ENCODE measurements at places on chromosomes 16 and 17.

DNA sequence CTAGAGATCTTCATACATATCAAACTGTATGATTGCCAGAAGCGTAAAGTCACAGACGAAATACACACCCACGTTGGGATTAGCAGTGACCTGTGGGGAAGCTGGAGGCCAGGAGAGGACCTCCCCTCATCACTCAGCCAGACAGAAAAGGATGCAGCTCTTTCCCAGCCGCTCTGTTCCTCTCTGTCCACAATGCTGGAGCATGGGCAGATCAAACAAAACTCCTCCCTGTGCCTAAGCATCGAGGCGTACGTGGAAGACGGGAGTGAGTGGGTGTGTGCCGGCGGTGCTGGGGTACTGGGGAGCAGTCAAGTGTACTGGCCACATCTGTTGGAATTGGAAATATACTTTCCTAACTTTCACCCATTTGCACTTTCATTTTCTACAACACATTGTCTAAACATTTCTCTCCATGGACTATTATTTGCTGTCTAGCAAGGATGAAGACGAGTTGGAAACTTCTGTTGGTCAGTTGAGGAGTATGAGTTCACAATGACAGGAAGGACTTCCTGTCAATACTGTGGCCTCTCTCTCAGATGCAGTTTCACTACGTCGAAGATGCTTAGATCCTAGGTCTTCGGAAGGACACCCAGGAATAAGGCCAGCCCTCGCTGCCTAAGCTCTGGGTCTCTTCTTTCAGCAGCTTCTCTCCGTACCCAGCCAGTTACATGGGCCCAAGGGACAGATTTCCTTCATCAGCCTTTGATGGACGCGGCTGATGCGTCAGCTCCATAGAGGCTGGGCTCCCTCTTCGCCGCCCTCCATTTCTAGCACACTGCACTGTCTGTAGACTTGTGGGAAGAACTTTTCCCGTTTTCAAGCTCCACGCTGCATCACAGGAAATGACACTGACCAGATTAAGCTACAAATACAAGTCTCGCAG lies 30.6 kb upstream of the ENDOV start:
- DNase-seq, result no peak

DNA sequence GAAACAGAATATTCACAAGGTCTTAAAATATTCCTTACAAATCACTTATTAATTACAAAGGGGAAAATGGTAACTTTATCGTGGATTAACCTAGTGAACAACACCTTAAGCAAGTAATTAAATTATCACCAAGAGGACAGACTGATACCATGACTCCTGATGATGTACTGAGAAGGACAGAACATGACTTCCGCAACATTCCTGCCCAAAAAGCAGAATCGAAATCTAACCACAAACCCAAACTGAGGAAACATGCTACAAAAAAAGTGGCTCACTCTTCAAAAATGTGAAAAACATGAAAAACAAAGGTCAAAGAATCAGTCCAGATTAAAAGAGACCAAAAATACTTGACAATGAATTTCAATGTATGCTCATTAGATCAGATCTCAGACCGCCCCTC lies 151.5 kb downstream of the AATF start:
- peak; percentile 40 for DNase-seq

DNA sequence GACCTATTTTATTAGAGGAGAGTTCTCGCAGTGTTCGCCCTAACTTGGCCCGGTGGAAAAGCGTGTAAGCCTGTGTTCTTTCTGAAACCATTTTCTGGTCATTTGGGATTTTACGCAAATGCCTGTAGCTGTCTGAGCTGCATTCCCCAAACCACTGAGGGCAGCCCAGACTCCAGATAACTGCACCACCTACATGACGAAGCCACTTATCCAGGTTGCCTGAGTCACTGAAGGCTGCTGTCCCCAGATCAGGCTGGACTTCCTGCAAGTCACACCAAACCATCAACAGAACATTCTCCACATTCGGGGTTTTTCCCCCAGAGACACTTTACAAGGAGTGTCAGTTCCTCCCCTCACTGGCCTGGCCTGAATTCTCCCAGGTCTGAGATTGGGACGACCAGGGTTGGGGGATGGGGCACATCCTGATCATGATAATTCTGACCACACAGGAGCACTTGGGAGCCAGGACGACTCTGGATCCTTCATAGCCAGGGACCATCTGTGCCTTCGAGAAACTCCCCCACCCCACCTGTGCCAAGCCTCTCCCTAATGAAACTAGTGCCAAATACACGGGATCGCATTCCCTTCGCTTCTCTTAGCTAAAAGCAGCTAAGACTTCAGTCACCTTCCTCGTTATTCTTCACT lies 2.3 kb downstream of the RPRML start:
- DNase-seq, result no peak

DNA sequence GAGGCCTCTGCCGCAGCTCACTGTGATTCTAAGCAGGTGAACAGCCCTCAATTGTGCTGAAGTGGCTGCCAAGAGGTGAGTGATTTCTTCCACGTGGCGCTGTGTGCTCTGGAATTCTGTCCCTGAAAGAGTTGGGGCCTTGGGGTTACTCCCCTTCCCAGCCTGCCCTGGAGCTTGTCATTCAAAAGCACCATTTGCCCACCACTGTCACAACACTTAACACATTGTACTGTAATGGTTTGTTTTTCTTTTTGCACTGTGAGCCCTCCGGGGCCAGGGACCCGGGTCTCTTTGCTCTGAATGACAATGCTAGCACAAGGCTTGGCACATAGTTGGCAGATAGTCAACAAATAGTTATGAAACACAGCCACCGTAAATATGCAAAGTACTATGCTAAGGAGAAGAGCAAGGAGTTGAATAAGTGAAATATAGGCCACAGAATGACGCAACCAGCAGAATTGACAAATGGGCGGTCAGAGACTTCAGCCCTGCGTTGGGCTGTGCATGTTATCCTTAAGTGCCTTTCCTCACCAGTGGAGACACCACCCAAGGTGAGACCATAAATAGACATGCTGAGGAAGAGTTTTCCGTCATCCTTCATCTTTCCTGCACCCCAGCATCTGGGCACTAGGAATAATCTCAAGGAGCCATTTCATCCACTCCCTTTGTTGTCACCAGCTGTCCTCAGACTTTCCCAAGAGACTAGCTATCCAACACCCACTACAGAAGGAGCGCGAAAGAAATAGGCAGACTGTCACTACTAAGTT lies 112.0 kb upstream of the DNAH9 start:
- DNase-seq, result no peak

GRCh38 chr16:78179666-78180065 lies 80.2 kb downstream of the WWOX start:
- no peak for DNase-seq

DNA sequence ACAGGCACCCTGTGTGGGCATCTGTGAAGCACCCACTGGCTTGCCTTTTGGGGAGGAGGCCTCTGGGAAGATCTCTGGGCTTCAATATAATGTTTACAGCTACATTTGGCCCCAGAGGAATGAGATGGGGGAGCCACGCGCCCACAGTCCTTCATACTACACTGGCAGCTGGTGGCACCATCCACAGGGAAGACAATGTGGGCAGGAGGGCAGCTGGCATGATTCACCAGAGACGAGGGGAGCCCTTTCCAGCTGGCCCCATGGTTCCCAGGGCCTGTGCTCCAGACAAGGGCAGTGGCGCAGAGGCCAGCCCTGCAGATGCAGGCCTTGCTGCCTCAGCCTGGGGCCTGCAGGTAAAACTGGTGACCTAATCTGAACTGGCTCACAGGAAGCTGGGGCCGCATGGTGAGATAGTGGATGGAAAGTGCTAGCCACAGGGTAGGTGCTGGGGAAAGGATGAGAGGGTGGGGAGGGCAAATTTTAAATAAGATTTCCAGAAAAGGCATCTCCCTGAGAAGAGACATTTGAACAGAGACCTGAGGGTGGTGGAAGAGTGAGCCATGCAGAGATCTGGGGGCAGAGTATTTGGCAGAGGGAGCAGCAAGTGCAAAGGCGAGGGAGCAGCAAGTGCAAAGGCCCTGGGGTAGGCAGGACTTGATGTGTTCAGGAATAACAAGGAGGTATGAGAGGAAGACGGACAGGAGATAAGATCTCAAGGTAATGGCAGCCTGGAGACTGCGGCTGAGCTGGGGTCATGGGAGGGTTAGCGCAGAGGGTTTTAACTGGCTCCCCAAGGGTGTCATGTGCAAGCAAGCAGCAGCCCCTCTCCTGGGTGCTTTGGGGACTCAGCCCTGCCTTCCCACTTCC lies 12.1 kb upstream of the KCNJ12 start:
- DNase-seq, result no peak

GRCh38 chr17:75530837-75531720 lies 5.6 kb downstream of the LLGL2 start:
- no peak for DNase-seq

- DNase-seq, result peak; percentile 39
These were observed 2.2 kb upstream of the SLC12A3 start for GRCh38 chr16:56862776-56863175.

DNA sequence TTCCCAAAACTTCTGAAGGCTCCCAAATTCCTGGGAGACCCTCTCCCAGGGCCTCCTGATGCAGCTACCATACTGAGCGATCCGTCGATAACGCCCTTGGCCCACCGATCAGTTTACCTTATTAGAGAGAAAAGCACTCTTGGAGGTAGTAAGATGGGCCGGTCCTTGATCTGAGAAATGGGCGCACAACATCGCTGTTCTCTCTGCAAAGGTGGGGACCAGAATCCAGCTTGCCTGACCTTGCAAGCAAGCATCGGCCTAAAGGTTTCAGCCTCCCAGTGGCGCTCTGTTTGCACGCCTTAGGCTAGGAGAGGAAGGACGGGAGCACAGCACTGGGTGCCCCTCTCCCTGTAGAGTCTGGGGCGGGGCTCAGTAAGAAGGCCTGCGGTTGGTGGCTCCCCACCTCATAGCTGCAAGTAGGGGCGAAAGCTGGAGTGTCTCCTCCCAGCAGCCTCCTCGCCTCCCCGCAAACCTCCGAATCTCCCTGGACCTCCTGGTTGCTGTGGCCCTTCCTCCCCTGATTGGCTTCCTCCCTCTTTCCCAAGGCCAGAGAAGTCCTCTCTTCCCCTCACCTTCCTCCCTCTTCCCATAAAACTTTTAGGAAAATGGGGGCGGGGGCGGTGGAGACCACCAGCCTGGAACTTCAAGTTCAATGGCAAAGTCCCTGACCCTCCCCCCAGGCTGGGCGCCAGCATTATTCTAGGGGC lies at the start of gene PRAC1:
Gene PRAC1 (minus strand): TSS at position 318 of the 707 bp plus-strand sequence. CDS start 126 bp downstream, at position 192.
- DNase-seq, result no peak

GRCh38 chr17:48025040-48025903 lies 12.3 kb downstream of the COPZ2 start:
- DNase-seq, result peak; percentile 98

- DNase-seq, result no peak
These were observed 73.6 kb downstream of the SEC14L1 start for GRCh38 chr17:77214328-77214727.

- DNase-seq, result peak; percentile 91
These were observed 8.8 kb upstream of the GJD3 start for GRCh38 chr17:40373324-40373723.

DNA sequence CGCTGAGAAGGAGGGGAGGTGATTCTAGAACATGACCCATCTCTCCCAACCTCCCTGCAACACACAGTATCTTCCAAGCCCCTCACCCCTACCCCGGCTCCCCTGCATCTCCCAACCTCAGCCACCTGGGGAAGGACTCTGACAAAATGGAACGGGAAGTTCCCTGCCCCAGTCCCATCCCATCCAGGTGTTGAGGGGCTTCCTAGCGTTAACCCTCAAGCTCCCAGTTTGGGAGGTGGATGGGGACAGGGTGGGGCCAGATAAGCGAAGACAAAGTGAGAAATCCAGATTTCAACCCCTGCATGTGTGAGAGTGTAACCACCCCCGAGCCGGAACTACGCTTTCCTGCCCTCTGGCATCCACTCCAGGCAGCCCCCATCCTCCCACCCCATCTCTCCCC lies 1.8 kb downstream of the ZSCAN10 start:
- DNase-seq, result no peak

- DNase-seq, result no peak
These were observed 1000.4 kb downstream of the CDH11 start for GRCh38 chr16:64121473-64121872.

- DNase-seq, result peak; percentile 33
These were observed 649 bp downstream of the GSE1 start for GRCh38 chr16:85613604-85614337.

- no peak for DNase-seq
These were observed 3.7 kb downstream of the CRISPLD2 start for GRCh38 chr16:84823484-84823883.

DNA sequence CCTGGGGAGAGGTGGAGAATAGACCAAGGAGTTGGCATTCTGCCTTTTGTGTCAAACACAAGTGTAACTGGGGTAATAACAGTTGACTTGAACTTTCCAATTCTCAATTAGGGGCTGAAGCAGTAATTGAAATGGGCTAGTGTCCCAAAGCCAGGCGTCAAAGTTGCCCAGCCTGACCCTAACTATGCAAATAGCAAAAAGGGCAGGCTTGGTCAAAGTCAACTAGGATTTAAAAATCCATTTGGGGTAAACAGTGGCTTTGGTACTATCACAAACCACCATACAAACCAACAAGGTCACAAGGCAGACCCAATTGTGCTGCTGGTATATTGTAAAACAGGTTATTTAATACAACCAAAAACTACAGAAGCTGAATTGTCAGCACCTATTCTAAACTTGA lies 18.0 kb downstream of the NFE2L1 start:
- no peak for DNase-seq

- no peak for DNase-seq
These were observed 151.5 kb downstream of the CEP112 start for GRCh38 chr17:66040402-66040801.

- DNase-seq, result no peak
These were observed 7.0 kb downstream of the NOS2 start for GRCh38 chr17:27793168-27793905.

- no peak for DNase-seq
These were observed 55.0 kb downstream of the DNAH17 start for GRCh38 chr17:78522031-78522809.

DNA sequence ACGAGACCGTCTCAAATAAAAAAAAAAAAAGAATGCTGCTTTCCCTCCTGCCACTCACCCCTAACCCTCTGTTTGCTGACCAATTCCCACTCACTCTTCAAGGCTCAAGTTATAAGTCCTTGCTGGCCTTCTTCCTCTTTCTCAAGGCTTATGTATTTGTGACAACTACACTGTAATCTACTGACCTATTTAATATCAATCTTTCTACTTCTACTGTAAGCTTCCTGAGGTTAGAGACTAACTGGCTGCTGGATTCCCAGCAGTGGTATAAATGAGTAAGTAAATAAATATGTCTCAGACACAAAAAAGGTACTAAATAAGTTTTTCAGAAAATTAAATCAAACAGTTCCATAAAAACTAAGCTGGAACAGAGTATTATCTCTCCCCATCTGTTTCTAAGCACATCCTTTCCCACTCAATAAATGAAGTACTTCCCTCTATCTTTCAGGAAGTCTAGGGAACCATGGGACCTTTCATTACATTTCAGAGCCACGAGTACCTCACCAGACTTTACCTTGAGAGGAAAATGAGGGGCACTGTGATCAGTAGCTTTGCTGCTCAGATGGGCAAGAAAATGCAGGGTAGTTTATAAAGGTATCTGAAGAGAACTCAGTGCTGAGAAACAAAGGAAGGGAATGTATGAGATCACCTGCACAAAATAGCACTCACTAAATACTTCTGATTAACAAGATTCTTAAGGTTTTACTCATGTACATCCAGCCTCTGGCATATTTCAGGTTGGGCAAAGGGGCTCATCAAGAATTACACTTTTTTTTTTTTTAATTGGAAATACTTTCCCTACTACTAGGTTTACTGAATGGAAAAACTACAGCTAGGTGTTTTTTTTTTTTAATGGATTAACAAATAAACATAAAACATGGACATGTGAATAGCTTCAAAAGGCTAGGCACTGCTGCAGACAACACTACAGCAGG lies 10.8 kb downstream of the SSH2 start:
- DNase-seq, result peak; percentile 10

- no peak for DNase-seq
These were observed 43.2 kb downstream of the TMEM11 start for GRCh38 chr17:21170809-21171208.

All from inflammatory macrophage (primary cell).